Stimulated activated CD8-positive, alpha-beta memory T cell treated with anti-CD3 and anti-CD28 coated beads, Interleukin-7, amount 100 ng/mL, for 1 hour (primary cell): ENCODE measurements at places on chromosomes 3 and 15.

GRCh38 chr3:184564685-184565385 lies 3.2 kb downstream of the EPHB3 start:
- no peak for DNase-seq

DNA sequence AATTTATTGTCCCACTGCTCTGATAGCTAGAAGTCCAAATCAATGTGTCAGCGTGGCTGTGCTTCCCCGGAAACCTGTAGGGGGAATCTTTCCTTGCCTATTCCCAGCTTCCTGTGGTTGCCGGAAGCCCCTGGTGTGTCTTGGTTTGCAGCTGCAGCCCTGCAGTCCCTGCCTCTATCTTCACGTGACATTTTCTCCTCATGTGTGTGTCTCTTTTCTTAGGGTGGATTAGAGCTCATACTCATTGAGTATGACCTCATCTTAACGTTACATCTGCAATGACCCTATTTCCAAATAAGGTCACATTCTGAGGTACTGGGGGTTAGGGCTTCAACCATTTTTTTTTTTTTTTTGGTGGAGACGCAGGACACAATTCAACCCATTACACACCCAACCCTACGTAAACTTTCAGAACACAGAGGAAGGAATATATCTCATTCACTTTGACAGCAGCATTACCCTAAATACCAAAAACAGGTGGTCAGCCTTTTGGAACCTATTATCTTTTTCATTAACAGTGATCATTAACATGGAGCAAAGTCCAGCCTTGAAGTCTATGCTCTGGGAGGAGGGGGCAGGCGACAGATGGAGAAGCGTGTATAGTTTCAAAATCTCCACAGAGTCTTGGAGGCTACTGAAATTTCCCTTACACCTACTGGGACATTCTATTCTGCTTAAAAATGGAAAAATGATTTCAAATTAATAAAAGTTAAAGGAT lies 88.6 kb downstream of the RYK start:
- DNase-seq = no peak

GRCh38 chr3:61907210-61907795 lies 345.9 kb downstream of the PTPRG start:
- DNase-seq = no peak

GRCh38 chr3:119356646-119357045 lies 62.5 kb downstream of the ARHGAP31 start:
- no peak for DNase-seq

DNA sequence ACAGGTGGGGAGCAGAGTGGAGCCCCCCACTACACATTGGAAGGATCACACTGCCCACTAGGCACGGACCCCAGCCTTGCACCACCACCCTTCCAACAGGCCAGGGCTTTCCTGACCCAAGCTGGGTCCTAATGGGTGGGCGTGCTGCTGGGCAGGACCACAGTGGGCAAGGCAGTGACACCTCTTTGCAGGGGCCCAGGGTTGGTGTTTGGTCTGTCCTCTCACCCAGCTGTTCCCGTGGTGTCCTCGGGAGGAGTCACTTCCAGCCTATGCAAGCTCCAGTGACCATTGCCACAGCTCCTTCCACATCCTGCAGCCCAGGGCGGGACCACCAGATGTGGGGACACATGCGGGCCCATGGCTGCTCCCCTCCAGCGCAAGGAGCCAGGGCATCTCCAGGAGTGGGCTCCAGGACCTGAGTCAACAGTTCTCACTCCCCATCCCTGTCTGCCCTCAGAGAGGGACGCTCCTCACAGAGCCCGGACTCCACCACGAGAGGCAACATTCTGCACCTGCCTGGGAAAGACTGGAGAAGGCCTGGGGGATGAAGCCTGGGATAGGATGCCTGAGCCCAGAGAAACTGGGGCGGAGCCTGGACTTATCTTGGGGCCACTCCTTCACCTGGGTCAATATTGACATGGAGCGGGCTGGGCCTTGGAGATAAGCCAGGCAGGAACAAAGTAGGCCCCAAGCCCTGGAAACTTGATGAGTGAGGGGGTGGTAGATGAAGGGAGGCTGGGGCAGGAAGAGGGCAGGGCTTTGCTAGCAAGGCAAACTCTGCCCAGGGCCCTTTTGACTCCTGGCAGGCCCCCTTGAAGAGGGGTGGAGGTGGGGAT lies 3.9 kb upstream of the VILL start:
- DNase-seq = no peak

- DNase-seq = no peak
Measured at GRCh38 chr3:181569356-181569940, 142.3 kb upstream of the SOX2 start.
